ENCODE measurements at places on chromosomes 1 and 21.

- no peak for DNase-seq
Measured at GRCh38 chr1:43513471-43514173, 17.1 kb upstream of the PTPRF start.

DNA sequence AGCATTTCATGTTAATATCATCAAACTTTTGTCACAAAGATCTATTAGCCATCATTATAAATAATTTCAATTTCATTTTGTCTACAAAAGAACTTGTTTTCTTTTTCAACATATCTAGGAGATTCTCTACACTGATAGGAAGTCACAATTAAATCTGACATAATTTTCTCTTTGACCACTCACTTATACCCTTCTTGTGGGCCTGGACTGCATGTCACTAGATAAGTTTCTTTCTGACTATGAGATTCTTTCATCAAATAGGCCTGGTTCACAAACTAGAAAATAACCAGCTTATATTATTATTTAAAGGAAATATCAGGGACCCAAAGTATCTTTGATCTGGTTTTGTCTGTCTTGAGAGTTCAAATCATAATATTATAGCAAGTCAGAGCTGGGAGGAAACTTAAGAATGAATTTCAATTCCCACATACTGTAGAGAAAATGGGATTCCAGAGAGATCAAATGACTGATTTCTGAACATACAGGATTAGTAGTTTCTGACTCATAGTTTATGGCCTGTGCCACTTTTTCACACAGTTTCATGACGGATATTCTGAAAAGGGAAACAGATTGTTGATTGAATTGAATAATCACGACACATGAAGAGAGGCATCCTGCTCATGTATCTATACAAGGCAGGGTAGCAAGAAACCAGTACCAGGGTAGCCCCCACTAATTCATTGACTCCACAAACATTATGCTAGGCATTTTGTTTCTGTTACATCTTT lies 355.8 kb downstream of the GPATCH2 start:
- DNase-seq: peak; percentile 74

DNA sequence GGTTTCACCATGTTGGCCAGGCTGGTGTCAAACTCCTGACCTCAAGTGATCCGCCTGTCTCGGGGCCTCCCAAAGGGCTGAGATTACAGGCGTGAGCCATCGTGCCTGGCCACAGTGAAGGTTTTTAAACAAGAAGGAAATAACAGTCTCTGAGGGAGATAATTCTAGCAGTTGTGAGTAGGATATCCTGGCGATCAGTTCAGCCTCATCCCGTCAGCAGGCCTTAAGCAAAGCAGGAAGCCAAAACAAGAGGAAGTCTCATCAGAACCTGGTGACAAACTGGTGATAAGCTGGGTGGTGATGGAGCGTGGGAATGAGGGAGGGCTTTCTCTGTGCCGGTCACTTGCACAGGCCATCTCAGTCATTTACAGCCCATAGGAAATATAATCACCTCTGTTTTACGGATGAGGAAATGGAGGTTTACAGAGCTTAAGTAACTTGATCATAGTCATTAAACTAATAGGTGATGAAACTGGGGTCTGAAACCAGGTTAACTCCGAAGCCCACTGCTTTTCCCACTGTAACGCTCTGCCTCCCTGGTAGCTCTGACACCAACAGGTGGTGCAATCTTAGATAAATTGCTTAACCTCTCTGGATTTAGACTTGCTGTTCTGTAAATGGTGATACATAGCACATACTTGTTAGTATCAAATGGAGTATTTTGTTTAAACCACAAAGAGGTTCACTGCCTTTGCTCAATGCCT lies 40.8 kb upstream of the A3GALT2 start:
- DNase-seq: no peak

- DNase-seq: no peak
Measured at GRCh38 chr1:22111620-22112019, 31.3 kb downstream of the WNT4 start.

GRCh38 chr1:71657891-71658679 lies 577.2 kb upstream of the ZRANB2 start:
- DNase-seq: no peak

DNA sequence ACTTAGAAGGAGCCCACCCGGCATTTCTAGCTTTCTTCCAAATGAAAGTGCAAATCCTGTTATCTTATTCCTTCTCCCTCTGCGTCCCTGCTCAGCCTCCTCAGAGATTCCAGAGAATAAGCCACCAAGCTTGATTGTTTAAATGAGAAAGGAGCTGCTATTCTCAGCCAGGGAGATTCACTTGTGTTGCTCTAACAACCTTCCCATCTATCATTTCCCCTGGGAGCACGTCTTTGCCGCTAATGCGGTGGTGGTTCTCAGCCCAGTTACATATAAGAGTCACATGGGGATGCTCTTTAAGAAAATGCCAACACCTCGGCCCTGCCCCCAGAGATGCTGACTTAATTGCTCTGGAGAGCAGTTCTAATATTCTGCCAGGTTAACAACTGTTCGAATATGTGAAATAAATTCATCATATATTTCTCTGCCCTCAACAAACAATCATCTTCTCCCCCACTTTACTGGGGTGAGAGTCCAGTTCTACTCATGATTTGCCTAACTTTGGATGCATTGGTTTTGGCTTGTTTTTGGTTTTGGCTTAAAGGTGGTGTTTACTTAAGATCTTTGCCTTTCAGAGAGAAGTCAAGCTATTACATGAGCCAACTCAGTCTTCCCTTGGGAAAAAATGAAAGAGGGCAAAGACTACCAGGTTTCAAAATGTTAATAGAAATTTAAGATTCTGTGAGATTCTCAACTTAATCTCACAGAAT lies 213.9 kb downstream of the SEC16B start:
- DNase-seq: no peak

DNA sequence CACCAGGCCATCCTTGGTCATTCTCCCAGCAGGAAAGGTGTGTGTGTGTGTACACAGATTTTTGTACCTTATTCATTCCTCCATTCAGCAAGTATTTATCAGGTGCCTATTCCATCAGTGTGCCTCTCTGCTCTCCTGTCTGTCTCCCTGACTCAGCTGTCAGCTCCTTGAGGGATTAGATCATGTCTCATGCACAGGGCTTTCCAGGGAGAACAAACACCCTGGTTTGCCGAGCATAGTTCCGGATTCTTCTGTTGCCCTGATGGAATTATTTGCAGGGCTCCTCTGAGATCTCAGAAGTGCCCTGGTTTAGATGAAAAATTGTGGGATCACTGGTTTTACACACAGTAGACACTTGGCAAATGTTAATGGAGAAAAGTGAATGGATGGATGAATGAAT lies 8.1 kb upstream of the SDHB start:
- DNase-seq: no peak

GRCh38 chr1:64042331-64043100 lies 160.9 kb upstream of the UBE2U start:
- DNase-seq: peak; percentile 96

DNA sequence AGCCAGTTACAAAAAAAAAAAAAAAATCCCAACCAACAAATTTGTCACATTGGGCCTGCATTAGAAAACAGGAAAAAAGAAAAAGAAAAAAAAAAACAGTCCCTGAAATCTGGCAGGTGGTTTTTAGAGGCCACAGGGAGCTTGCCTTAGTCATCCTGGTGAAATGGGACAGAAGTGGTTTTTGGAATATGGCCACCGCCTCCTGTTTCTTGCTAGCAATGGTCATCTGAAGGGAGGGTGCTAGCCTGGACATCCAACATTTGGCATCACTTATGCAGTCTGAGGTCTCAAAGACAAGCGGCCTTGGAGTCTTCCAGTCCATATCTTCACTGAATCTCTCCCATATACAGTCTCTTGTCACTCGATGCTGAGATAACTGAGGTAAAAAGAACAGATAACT lies 20.1 kb upstream of the NKAIN1 start:
- DNase-seq: no peak

- DNase-seq: no peak
Measured at GRCh38 chr1:51297401-51298321, 32.7 kb downstream of the TTC39A start.

DNA sequence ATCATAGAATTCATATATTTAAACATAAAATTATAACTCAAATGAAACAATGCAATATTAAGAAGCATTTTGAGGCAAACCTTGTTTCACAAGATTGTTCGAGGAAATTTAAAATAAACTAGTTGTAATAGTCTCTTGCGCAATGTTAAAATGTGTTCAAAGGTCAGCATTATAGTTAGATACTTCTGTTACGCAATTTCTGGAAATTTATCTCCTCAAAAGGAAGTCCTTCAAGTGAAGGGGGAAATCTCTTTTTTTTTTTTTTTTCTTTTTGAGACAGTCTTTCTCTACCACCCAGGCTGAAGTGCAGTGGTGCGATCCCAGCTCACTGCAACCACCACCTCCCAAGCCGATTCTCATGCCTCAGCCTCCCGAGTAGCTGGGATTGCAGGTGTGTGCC lies 52.1 kb downstream of the FMO4 start:
- peak; percentile 63 for DNase-seq

Measured in adipocyte (in vitro differentiated cells).